Renal cortical epithelial cell (primary cell): ENCODE measurements at places on chromosomes 5 and 9. TPM values are rescaled to one million over a fixed set of nuclear protein-coding genes. Genes with fewer than 3 reads are reported as not detected.

- no peak for DNase-seq
Observed at GRCh38 chr9:122121931-122122330, 28.8 kb upstream of the TTLL11 start.

- DNase-seq: no peak
Observed at GRCh38 chr5:142008813-142009212, 4.0 kb downstream of the GNPDA1 start.

GRCh38 chr5:65126542-65127069, 355.1 kb downstream of the ADAMTS6 start:
- no peak for DNase-seq

- DNase-seq: peak; percentile 81
Observed at GRCh38 chr5:172758077-172758833, 12.7 kb downstream of the DUSP1 start.

DCP2 gene
- 48.8 and 101 TPM in 2 replicates for total RNA-seq

DNA sequence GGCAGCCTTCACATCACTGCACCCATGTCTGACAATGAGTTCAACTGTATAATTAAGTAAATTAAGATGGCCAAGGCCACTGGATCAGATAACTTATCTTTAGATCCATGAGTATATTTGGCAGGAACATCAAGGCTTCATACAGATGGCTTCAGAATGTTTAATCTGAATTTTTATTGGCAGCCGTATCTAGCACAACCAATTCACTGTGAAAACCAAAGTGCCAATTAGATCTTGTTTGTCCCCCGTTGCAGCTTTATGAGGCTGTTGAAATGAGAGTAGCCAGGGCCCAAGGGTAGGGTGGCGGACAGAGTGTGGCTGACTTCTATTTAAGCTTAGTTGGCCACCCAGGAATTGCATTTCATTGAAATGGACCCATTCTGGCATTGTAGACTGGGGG, 137.7 kb downstream of the SYK start:
- no peak for DNase-seq

GRCh38 chr9:91567642-91568274, 144.1 kb upstream of the NFIL3 start:
- DNase-seq: no peak

DNA sequence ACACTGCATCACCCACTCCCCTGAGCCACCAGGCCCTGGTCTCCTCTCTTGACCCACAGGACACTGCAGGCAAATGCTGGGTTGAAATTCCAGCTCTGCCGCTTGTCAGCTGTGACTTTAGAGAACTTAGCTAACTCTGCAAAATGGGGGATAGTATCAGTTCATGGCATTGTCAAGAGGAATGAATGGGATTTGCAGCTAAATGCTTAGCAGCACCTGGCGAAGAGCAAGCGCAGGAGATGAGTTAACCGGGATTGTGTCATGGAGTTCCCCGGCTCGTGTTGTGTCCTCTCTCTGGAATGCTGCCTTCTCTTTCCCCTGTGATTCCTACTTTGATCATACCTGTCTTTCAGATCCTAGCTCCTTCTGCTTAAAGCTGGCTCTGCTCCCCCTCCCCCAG, 67.1 kb downstream of the DAB2IP start:
- DNase-seq: no peak

IL3 gene
- total RNA-seq: not detected in 2 replicates

PCSK5 gene
- 28.8 and 57.4 TPM in 2 replicates for total RNA-seq

GRCh38 chr5:173673295-173674101, 57.0 kb upstream of the BOD1 start:
- no peak for DNase-seq

DNA sequence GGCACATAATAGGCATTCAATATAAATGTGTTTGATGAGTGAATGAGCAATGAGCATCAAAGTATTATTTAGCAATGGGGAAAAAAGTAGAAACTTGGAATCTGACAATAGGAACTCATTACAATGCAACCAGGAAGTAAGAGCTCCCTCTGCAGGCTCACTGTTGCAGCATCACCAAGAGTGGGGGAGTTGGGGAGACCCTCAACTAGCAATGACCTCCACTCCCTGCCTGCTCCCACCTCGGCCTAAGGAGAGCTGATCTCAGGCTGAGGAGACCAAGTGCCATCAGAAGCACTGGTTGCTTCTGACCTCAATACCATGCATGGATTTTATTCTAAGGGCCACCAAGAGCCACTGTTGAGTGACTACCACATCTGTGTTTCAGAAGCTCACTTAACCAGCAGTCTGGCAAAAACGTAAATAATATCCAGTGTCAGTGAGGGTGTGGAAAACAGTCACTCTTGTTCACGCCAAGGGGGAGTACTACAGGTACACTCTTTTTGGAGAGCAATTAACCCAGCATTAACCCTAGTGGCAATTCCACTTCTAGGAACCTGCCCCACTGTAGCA, 8.0 kb downstream of the VDAC1 start:
- DNase-seq: no peak

- no peak for DNase-seq
Observed at GRCh38 chr9:118058227-118058626, 354.0 kb downstream of the TLR4 start.

KLF4 gene
- 3.2 and 3.3 TPM in 2 replicates for total RNA-seq

GRCh38 chr5:67286006-67286405, 89.4 kb upstream of the CD180 start:
- DNase-seq: no peak

PLEKHG4B gene
- total RNA-seq: 0.15 and 1.6 TPM in 2 replicates

TNFSF15 gene
- total RNA-seq: 1.3 and 7.3 TPM in 2 replicates

DNA sequence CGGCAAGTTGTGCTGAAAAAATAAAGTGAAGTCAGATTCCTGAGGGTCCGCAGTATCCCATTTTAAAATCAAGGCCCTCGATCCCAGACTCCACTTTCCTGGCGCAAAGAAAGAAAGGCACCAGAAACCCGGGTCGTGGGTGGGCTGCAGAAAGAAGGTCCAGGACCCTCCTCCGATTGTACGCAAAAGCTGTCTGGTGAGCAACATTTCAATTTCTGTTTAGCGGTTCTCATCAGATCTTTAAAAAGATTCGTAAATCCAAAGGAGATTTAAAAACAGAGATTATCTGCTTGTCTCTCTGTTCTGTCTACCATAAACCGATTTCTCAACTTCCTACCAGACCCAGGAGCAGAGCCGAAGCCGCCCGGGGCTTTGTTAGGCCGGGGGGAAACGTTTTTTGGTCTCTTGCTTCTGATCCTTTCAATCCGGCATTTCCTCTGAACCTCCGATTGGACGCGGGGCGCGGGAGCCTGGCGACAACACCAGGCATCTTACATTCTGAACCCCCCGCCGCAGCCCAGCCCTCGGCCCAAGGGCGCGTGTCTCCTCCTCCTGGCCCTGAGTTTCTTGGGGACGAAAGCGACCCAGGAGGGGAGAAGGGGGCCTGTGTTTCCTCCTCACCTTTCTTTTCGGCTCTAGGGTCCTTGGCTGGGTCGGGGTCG, 746 bp downstream of the NKX2-5 start:
- no peak for DNase-seq

SLC23A1 gene
- total RNA-seq: 1.4 and 3.0 TPM in 2 replicates

DNA sequence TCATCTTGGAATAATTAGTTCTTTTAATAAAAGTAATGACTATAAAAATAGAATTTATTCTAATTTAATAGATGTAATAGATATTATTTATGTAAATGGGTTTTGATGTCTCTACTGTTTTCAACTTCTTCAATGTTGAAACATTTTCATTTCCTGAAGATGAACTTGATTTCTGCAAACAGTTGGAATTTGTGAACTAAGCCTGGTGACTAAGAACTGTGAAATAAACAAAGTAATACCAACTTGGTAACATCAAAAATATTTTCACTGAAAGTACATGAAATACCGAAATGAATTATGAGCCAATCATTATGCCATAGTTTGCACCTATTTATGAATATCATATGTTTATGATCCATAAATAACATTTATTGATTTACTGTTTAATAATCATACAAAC, 143.8 kb upstream of the FGF10 start:
- DNase-seq: no peak

- peak; percentile 97 for DNase-seq
Observed at GRCh38 chr5:125043781-125044391, 297.4 kb upstream of the ZNF608 start.

GRCh38 chr5:128877476-128877875, 87.8 kb upstream of the SLC27A6 start:
- DNase-seq: no peak

- DNase-seq: no peak
Observed at GRCh38 chr9:137297966-137298365, 4.1 kb downstream of the NRARP start.

- no peak for DNase-seq
Observed at GRCh38 chr5:173757403-173758209, 130.5 kb upstream of the CPEB4 start.

LHX2 gene
- not detected in 2 replicates for total RNA-seq
